Sigmoid colon (tissue), 7 donors: ENCODE measurements at places on chromosomes 6 and 20.

- DNase-seq: no peak
These were observed 51.1 kb downstream of the WASF1 start for GRCh38 chr6:110128418-110128817.

DNA sequence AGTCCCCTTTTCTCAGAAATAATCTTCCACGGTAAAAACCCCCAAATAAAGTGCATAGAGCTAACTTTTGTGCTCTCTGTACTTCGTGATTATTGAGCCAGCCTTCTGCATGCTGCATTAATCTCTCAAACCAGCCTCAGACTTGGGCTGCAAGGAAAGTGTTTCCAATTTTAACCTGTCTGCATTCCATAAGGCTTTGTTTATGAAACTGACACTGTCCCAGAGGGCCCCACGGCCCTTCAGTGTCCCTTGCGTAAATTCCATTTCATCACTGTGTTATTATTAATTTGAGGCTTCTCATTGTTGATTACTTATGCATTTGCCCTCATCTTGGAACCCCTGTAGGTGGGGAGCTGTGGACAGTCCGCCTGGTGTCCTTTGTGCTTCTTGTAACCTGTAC is 15.6 kb upstream of the SNRPB2 start:
- no peak for DNase-seq

GRCh38 chr6:169046483-169047192 is 207.0 kb downstream of the THBS2 start:
- DNase-seq: no peak

- DNase-seq: no peak
These were observed 646 bp downstream of the RPS6KA2 start for GRCh38 chr6:166626177-166627032.
